C1 segment of cervical spinal cord (tissue), 14 donors: ENCODE measurements at places on chromosomes 16 and 17.

DNA sequence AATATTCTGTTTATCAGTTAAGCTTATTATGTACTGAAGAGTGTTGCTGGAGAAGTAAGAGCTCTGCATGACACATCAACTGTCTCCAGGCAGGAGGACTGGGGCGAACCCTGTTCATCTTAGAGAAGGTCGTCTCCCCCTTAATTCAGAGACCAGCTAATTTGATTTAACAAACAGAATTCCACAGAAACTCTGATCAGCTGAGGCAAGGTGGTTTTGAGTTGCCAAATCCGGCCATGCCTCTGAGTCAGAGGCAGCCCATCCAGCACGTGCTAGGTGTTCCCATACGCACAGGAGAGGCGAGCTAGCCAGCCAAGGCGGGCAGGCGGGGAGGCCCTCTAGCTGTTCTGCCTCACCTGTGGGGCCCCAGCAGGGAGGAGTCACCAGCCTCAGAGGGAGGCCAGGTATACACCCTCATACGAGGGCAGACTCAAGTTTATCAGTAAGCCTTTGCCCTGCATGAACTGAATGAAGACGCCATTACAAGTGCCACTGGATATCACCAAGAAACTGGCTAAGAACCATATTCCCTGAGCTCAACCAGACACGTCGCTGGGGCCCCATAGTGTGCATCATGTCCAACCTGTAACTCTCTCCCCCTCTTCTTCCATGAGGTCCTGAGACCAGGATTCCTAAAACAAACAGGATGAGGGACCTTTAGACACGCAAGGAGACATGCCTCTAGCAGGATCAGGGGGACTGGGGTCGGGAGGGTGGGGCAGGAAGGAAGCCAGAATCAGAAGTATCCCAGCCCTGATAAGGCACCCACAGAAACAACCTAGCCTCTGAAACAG is 25.7 kb downstream of the STAT5A start:
- no peak for DNase-seq

DNA sequence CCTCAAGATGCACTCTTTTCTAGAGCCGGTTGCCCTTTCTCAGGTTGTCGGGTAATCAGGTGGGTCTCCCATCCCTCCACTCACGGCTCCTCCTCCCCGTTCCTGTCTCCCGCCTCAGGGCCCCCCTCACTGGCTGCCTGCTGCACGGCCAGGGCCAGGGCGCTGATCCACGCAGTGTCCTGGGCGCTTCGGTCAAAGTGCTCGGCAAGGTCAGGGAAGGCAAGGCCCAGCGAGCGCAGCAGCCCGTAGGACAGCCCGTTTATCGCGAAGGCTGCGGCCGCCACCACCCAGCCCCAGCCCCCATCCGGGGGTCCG is 753 bp downstream of the SLC16A11 start:
- DNase-seq: no peak

GRCh38 chr16:81121474-81121990 is 25.3 kb upstream of the GCSH start:
- DNase-seq: no peak

DNA sequence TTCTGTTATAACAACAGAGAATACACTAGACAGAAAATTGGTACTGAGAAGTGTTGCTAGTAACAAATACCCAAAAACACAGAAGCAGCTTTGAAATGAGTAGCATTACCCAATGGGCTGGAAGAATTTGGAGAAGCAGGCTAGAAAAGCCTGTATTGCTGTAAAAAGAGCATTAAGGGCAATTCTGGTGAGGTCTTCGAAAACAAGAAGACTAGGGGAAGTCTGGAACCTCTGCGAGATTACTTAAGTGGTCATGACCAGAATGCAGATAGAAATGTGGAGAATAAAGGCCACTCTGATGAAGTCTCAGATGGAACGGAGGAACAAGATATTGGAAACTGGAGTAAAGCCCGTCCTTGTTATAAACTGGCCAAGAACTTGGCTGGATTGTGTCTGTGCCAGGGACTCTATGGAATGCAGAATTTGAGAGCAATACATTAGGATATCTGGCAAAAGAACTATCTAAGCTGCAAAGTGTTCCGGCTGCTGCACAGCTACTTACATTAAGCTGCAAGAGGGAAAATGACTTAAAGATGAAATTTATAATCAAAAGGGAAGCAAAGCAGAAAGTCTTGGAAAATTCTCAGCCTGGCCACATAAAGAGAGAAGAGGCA is 44.9 kb upstream of the PEMT start:
- DNase-seq: no peak

DNA sequence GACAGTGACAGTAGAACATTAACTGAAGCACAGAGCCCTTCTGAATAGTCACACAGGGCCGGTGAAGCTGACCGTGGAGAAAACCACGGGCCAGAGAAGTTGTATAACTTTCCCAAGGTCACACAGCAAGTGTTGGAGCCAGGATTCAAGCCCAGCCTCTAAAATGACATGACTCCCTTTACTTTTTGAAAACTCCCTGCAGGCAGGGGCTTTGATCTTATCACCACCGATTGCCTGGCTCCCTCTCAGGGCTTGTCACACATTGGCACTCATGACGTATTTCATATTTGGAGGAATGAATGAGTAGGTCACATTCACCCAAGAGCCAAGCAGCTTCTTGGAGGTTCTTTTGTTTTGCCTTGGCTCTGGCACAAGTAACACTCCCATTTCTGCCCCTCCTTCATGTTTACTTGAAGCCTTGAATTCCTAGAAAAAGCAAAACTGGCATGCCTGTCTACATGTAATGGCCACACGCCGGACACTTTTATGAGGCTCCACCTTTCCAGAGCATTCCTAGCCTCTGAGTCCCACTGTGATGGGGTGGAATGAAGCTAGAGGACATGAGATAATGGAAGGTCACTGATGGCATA is 13.3 kb upstream of the RBBP6 start:
- no peak for DNase-seq

DNA sequence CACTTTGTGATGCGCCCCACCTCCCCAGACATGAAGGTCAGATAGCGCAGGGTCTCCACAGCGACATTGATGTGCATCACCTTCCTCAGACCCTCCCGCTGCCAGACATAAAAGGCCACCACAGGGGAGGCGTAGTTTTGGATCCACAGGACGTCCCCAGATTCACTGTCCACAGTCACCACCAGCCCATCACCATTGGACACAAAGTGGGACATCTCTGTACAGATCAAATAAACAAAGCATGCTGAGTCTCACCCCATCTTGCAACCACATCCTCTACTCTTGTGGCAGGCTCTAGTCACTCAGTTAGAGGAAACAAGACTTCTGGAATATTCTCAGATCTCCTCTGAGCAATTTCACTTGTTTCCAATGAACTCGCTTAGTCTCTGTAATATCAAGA is 46.3 kb upstream of the ICAM2 start:
- no peak for DNase-seq

- DNase-seq: no peak
Observed at GRCh38 chr16:55563797-55564196, 2.7 kb upstream of the CAPNS2 start.

- no peak for DNase-seq
Observed at GRCh38 chr16:530111-530817, 2.8 kb downstream of the CAPN15 start.

- DNase-seq: no peak
Observed at GRCh38 chr17:41667280-41668041, 21.2 kb upstream of the EIF1 start.

DNA sequence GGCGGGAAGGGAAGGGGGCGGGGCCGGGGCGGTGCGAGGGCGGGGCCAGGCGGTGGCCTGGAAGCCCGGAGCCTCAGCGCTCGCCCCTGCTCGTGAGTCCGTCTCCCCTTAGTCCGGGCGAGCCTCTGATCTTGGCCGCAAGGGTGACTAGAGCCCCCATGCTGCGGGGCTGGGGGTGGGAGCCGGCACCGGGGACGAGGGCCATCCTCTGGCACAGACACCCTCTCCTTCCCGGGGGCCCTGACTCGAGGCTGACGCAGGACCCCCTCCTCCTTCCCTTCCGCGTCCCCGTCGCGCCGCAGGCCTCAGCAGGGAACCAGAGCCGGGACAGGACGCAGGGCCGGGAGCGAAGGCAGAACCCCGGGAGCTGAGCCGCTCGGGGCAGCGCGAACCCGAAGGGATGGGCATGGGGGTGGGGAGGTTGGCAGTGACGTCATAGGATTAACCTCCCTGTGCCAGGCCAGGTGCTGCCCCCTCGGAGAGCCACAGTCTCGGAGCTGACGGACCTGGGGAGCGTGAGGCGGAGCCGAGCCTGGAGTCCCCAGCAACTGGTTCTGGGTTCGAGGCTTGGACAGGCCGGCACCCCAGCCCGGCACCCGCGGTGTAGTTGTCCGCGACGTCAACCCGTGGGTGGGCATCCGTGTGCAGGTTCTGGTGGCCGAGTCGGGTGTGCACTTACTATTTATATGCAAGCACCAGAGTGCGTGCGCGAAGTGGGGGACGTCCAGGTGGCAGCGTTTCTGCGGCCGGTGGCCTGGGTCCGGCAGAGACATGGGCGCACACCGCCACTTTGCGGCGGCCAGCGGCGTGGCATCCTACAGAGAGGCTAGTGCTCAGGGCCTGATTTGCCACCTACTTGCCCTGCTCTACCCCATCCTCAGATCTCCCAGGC is 503 bp upstream of the PLCD3 start:
- peak; percentile 77 for DNase-seq
